ENCODE measurements at places on chromosomes 13 and 19.

- DNase-seq: no peak
Measured at GRCh38 chr13:32125221-32125689, 93.7 kb downstream of the FRY start.

DNA sequence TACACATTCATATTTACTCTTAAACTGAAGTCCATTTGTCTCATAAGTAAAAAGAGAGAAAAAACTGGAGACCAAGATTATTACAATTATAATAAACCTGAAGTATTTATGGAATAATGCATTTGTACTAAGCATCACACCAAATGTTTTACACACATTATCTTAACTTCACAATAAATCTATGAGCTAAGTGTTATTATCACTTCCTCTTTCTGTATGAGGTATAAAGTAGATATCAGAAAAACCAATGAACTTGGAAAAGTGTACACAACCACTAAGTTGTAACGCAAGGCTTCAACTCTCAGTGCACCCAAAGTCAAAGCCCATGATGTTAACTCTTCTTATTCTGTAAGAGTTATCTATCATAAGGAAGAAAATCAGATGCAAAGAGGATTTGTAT lies 274.7 kb downstream of the FGF14 start:
- DNase-seq: no peak

- no peak for DNase-seq
Measured at GRCh38 chr13:87981416-87981815, 310.2 kb downstream of the SLITRK5 start.

DNA sequence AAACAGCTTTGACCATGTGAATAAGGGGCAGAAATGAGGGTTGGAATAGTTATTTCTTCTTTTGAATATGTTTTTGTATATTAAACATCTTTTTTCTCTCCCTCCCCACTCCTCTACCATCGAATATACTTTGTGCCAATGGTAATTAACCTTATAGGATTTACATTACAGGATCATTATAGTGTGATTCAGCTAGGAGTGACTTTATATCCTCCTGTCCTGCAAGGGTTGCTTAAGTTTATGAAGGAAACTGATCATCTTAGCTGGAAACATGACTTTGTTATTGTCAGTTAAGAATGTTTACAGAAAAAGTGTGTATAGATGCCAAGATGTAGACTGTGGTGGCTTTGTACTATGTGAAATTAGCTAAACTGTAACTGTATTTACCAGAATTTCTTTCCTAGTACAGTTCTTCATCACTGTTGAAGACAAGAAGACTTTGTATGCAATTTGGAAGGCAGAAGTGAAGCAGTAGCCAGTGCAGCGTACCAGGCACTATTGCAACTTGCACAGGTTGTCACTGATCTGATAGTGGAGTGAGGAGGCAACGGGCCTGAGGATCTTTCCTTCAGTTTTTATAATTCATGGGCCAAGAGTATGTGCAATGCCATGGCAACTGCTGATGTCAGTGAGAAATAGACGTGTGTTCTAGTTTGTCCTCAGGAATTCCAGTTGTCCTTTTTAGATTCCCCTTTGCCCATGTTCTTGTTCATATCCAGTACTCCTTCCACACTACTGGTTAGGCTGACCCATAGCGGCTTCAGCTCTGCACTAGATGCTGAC lies 8.2 kb upstream of the PAN3 start:
- DNase-seq: no peak

- no peak for DNase-seq
Measured at GRCh38 chr13:80802946-80803345, 462.0 kb upstream of the SPRY2 start.

- DNase-seq: no peak
Measured at GRCh38 chr13:44305286-44305685, 68.3 kb upstream of the SERP2 start.

GRCh38 chr19:44738603-44739558 lies 9.6 kb upstream of the BCL3 start:
- DNase-seq: no peak

DNA sequence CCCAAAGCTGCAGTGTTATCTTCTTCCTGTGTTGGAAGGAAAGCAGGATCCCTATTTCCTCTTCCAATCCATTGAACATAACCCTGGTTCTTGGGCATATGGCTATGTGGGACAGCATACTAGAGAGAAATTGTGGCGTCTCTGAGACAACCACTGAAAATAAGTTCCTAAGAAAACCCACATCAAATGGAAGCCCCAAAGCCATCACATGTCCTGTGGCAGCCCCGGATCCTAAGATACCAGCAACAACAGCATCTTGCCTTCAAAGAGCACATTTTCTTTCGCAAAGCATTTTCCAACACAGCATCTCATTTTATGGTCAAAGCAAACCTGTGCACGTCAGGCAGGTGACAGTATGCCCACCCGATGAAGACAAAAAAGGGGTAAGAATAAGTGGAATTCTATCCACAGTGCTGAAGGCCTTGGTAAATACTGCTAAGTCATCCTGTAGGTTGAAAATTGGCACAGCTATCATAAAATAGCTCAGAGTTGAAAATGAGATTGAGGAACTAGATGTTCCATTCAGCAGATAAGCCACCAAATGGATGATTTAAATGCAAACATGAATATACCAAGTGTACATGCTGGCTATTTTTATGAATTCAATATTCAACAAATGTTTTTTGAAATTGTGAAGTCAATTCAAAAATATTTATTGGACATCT lies 232.2 kb downstream of the DLEU7 start:
- no peak for DNase-seq

GRCh38 chr13:88736026-88736425 lies 1064.9 kb downstream of the SLITRK5 start:
- no peak for DNase-seq

GRCh38 chr13:26882731-26883130 lies 122.1 kb upstream of the GPR12 start:
- DNase-seq: no peak

DNA sequence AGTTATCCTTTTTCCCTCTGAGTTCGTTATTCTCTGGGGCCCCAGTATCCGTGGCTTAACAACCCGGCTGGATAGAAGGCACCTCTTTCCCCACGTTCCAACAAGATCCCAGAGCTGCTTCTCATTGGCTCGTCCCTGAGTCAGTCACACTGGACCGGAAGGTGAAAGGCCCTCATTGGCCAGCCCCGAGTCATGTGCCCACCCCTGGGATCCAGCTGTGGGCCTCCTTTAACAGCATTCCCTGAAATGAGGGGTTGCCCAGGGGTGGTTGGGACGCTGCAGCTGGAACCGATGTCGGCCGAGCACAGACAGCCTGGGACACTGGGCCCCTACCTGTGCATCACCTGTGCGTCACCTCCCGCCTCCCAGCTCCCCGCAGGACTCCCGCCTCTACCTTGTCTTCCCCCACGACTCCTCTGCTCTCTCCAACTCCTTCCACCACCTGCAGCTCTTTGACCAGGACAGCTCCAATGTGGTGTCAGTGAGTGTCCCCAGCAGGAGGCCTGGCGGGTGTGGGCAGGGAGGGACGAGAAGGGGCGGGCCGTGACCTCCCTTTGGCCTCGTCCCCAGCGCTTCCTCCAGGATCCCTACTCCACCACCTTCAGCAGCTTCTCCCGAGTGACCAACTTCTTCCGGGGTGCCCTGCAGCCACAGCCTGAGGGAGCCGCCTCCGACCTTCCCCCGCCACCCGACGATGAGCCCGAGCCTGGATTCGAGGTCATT lies 4.3 kb downstream of the TBC1D17 start:
- no peak for DNase-seq

- peak; percentile 82 for DNase-seq
Measured at GRCh38 chr13:48567515-48568369, 34.9 kb upstream of the RCBTB2 start.

DNA sequence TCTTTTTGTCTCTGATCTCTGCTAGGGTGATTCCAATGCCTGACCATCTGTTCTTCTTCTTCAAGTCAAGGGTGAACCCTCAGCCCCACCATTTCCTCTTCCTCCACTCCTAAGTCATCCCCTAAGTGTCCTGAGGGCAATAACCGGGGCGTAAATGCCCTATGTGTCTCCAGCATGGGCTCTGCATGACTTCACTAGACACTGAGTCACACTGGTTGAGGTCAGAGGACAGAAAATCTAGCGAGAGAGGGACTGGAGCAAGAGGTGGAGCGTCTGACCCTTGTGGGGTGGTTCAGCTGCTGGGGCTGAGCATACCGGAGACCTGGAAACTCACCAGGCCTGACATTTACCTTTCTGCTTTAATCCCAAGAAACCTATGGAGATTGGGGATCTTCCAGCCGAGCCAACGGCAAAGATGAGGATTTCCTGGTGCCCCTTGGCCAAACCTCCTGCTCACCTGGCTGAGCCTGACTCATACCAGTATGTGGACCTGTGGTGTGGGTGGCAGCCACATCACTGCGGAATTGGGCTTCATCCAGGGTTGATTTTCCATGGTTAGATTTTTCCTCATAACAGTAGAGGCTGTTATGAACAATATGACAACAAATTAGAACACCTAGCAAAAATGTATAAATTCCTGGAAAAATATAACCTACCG lies 26.9 kb downstream of the SCGB2B2 start:
- DNase-seq: no peak

DNA sequence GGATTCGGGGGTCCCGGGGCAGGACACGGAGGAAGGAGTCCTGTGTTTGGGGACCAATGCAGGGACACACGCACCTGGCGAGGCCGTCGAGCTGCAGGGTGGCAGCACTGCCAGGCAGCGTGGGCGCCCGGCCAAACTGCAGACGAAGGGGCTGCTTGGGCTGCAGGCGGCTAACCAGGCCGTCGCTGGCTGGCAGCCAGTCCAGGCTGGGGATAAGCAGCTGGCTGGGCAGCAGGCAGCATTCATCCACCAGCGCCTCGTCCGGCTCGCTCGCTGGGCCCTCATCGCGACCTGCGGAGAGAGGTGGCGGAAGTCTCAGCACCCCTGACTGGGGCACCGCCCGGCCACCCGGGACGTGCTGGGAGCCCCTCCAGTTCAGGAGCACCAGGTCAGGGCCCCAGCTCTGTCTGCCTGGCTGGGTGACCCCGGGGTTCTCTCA lies 11.5 kb downstream of the CFD start:
- DNase-seq: peak; percentile 68

- DNase-seq: no peak
Measured at GRCh38 chr13:24214528-24214927, 54.0 kb downstream of the SPATA13 start.

DNA sequence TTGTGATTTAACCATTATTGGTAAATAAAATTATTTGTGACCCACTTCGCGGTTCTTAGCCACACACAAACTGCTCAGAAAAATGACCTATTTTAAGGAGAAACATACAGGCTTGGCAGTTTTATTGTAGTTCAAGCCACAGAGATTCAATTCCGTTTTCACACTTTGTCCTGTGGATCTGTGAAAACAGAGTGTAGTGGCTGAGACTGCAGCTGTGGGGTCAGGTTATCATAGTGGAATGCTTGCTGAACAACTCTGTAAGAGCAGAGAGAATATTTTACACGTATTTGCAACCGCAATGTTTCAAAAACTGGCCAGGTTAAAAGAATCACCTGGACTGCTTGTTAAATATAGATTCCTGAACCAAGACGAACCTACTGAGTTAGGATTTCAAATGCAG lies 292.5 kb downstream of the GPC5 start:
- no peak for DNase-seq

DNA sequence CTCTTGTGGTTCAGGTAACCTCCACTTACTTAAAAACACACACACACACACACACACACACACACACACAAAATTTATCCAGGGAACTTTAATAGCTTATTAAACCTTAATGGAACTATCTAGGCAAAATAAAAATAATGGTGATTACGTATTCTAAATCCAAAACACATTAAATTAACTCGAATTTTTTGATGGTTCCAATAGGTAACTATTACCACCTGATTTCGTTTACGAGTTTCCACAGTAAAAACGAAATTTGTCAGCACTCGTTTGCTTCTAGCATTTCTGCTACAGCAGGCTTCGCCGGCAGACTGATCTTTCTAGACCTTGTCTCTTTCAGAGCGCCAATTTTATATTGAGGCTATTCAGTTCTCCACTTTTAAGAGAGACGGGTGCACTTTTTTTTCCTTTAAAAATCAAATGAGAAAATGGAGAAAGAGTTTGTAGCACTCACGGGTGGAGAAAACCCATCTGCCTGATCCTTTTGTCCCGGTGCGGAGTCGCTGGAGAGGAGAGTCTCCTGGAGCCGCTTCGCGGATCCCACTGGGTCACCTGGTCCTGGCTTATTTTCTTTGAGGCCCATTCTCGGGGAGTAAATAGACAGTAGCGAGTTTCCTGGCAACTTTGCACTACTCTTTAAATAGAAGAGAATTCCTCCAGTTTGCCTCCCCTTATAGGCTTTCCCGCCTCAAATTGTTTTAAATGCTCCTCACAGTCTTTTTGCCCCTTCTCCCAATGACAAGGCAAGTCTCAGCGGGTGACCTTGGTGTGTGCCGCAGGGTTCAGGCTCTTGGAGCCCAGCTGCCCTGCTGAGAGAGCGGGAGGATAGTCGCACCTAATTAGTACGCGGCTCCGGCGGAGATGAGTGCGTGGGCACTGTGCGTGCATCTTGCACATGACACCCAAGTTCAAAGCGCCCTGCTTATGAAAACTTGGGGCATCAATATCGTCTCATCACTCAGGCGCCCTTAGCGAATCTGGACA lies 117.0 kb downstream of the KCNRG start:
- peak; percentile 45 for DNase-seq

GRCh38 chr13:88124142-88124541 lies 453.0 kb downstream of the SLITRK5 start:
- DNase-seq: no peak

GRCh38 chr19:15304140-15304705 lies 28.1 kb downstream of the BRD4 start:
- peak; percentile 78 for DNase-seq

DNA sequence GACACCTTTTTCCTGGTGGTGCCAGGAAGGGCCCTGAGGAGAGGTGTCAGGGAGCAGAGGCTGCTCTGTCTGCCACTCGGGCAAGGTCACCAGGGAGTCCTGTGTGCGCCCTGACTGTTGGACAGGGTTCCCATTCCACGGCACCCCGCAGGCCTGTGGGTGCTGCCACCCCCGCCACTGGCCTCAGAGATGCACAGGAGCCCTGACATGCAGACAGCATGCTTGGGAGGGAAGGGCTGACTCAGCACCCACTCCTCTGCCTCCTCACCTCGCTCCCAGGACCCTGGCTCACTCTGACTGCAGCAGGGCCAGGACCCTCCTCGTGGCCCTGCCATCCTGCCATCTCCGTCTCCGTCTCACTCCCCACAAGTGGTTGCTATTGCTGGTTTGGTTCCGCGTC lies 25.3 kb downstream of the MAU2 start:
- DNase-seq: peak; percentile 11

GRCh38 chr19:51407511-51408131 lies 9.8 kb downstream of the SIGLEC10 start:
- DNase-seq: no peak

DNA sequence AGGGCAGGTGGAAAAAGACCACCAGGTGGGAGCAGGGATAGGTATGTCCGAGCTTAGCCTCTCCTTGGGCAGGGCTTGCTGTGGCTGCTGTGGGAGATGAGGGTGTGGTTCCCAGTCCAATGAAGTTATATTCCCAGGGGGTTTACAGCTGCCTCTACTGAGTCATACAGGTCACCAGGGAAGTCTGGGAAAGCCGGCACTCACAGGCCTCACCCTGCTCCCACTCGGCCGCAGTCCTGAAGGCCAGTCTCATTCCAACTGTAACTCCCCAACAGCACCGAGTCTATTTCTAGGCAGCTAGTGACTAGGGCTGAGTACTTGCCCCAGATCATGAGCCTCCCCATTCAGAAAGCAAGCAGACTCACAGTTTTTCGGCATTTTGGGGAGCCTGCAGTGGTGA lies 77.1 kb downstream of the FNDC3A start:
- no peak for DNase-seq

GRCh38 chr13:110882972-110883371 lies 31.9 kb downstream of the ANKRD10 start:
- DNase-seq: no peak

GRCh38 chr19:305240-306150 lies 14.3 kb upstream of the PLPP2 start:
- DNase-seq: no peak

- no peak for DNase-seq
Measured at GRCh38 chr13:40488869-40489391, 177.5 kb downstream of the FOXO1 start.

Measured in right hindlimb (tissue), 1 donor.